ENCODE measurements at places on chromosomes 6 and 20.
A peak's percentile ranks its signal among the peaks of the same experiment; 100 is the strongest.

DNA sequence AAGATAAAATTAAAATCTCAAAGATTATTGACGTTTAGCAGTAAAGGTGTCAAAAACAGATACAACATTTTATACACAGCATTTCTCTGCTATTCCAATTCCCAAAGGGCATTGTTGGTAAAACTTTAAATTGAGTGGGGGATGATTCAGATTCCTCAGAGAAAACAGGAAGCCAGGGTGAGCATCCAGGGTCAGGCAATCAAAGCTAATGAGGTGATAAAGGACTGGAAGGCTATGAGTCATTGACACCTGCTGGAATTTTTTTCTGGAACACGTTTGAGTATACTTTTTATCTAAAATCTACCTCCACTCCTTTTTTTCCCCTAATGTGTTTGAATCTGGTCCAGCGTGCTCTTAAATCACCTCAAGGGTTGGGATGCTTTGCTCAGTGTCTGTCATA, 52.2 kb downstream of the FKBP1C start:
- DNase-seq: no peak

GRCh38 chr6:154650351-154650750, 82.9 kb upstream of the SCAF8 start:
- no peak for DNase-seq

DNA sequence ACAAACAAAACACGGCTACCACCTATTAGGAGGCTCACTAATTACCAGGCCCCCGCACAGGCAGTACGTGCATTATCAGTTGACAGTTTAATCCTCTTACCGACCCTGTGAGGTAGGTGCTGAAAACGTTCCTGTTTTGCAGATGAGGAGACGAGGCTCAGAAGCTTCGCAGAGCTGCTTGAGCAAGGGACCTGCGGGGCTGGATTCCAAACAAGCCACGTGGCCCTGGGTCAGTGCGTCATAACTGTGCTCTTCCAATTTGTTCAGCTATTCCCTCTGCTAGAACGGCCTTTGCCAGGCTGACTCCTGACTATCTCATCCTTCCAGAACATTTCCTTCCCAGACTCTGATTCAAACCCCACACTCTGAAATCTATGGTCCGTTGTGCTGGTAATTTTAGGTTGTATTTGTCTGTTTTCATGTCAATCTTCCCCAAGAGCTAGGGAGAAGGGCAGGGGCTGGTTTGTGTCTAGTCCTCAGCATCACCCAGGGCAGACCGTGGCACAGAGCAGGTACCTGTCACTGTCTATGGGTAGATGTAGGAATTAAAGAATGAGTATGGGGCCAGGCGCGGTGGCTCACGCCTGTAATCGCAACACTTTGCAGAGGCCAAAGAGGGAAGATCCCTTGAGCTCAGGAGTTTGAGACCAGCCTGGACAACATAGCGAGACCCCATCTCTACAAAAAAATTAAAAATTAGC, 28.8 kb upstream of the TLDC2 start:
- peak; percentile 85 for DNase-seq

DNA sequence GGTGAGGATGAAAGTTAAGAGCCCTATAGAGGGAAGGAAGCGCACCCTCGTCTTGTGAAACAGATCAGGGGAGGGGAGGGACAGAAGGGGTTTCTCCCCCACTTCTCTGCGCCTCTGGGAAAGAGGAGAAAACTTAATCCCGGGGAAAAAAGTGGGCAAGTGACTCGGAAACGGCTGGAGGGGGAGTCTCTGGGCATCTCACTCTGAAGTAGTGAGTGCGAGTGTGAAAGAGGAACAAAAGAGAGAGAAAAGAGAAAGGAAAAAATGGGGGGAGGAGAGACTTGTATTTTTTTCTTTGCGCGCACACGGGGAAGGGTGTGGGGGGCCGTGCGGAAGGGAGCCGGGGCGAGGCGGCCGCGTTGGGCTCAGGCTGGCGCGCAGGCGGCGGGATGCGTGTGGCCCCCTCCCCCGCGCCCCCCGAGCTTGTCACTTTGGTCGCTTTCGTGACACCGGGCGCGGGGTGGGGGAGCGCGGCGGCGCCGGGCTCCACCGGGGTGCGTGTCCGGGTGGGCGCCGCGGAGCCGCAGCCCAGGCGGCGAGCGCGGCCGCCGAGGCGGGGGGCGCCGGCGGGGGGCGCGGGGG, 454 bp downstream of the L3MBTL3 start:
- no peak for DNase-seq

- DNase-seq: no peak
Observed at GRCh38 chr6:130513770-130514169, 148.0 kb downstream of the TMEM200A start.

DNA sequence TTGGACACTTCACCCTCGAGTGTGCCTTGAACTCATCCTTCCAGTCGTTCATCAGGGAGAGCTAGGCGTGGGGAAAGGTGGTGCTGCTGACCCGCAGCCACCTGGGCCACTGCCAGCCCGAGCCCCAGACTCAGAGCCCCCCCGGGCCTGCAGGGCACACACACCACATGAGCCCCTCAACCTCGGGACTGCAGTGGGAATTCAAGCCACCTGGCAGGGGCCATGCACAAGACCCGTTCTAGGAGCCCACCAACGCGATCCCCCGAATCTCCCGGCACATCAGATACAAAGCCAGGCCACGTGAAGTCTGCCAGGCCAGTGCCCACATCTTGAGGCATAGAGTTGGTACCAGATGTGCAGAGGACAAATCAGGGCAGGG, 2.8 kb downstream of the ZNF512B start:
- no peak for DNase-seq

- DNase-seq: no peak
Observed at GRCh38 chr6:144745439-144745838, 460.3 kb downstream of the UTRN start.

- DNase-seq: no peak
Observed at GRCh38 chr20:4511776-4512175, 209.9 kb upstream of the PRND start.

- no peak for DNase-seq
Observed at GRCh38 chr6:54060286-54060685, 51.0 kb upstream of the MLIP start.

DNA sequence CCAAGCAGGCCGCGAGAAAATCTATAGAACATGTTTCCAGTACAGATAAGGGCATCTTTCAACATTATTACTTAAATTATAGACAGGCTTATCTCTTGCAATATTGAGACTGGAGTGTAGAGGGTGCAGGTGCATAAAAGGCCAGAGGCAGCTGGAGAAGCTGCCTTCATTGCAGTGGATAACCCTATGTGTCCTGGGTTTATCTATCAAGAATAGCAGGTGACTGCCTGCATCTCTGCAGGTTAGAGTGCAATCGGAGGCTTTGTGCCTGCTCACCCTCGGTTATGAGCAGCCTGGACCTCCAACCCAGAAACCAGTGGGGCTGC, 28.7 kb upstream of the ECI2 start:
- DNase-seq: no peak

GRCh38 chr6:8234321-8234720, 132.0 kb upstream of the EEF1E1 start:
- DNase-seq: no peak

DNA sequence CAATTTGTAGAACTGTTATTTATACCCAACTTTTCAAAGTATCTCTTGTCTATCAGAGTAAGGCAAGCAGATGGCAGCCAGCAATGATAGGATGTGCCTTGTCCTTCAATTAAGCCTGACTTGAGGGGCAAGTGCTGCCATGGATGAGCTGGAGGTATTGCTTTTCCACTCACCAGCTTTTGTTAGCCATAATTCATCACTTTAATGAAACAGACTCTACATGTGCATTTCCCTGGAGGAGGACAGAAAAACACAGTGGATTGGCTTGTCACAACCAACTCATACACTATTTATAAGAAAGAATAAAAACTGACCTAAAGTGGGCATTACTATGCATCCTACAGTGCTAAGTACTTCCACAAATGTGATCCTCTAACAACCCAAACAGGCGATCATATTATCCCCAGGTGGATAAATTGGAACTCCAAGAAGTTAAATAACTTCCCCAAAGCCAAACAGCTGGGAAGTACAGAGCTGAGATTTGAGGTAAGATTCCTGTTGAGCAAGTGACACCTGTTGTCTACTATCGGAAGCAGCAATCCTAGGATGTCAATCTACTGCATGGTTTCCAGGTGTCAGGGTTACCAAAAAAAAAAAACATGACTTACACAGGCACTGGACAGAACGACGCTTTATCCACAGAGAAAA, 73.9 kb upstream of the NRSN1 start:
- DNase-seq: no peak

GRCh38 chr6:157937916-157938315, 43.7 kb upstream of the SYNJ2 start:
- no peak for DNase-seq

GRCh38 chr6:1175877-1176276, 136.0 kb upstream of the FOXQ1 start:
- DNase-seq: no peak

DNA sequence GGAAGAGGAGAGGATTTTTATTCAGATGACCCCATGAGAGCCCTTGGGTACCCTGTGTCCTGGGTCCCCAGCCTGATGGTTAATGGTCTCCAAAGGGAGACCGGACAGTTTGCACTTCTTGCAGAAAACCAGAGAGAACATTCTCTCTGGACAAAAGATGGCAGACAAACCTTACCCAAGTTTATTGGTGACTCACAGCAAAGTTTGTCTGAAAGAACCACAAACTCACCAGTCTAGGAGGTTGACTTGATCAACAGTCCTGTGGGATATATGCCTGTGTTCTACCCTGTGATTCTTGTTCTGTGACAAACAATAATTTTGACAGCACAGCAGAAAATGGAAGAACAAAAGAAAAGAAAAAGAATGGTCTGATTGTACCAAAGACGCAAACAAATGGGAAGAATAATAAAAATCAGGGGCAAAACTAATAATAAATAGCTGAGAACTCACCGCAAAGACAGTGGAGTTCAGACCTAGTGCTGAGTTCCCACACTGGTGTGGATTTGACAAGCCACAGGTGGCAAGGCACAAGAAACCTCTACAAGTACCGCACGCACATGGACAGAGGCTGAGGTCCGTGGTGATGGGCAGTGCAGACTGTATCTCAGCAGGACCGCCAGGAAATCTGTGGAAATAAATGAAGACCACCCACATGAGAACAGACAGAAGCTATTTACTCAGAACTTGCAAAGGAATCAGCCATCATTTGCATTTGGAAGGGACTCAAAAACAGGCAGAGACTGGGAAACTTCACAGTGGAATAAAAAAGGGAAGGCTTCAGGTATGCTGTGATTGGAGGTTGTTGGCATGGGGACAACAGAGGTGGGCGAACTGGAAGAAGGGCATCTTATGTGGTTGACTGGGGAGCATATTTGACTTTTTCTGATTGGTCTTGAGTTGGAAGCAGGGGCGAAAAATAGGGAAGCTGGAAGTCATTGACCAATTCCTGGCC, 246.3 kb upstream of the RNF24 start:
- DNase-seq: no peak

DNA sequence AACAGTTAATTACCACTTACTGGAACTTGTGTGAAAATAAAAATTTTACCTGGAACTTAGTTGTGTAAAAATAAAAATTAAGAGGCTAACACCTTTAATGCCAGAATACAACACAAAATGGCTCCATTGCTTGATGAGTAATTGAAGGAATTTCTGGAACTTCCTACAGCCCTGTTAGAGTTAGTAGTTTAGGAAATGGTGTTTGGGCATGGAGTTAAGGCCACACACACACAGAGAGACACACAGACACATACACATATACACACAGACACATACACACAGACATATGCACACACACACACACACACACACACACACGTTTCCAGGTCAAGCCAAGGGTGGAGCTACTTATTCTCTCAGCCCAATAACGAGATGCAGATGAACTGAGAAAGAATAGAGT, 20.6 kb upstream of the CST3 start:
- no peak for DNase-seq

GRCh38 chr6:159718634-159719033, 8.7 kb upstream of the WTAP start:
- no peak for DNase-seq

DNA sequence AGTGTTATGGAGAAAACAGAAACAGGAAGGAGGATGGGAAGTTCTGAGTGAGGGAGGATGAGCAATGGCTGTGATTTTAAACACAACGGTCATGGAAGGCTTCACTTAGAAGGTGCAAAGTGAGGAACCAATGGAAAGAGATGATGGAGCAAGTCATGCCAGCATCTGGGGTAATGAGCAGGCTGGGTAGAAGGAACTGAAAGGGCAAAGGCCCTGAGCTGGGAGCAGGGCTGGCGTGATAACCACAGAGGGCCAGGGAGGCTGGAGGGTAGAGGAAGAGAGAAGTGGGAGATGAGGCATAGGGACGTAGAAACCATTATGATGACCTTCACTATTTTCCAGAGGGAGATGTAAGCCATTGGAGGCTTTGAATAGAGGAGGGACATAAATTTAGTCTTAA, 43.6 kb downstream of the NHLRC1 start:
- no peak for DNase-seq

GRCh38 chr20:38842026-38842425, 36.5 kb downstream of the PPP1R16B start:
- DNase-seq: no peak

GRCh38 chr6:150640556-150641209, 41.0 kb downstream of the PLEKHG1 start:
- DNase-seq: no peak

GRCh38 chr6:45689926-45690615, 312.3 kb upstream of the SUPT3H start:
- DNase-seq: no peak

DNA sequence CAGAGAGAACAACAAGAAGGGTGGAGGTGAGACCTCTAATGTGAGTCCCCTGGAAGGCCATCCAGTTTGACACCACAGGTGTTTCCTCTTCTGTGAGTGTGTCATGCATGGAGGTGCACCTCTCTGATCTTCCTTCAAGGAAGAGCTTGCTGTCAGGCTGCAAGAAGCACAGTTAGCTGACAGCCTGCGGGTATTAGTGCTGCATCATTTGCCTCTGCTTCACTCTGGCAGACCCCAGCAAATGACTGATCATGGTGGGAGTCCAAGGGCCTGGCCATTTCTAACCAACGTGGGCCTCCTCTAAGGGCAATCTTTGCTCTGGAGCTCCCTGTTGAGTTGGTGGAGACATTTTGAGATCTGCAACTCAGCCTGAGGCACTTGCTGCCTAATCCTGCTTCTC, 206.3 kb downstream of the EPHA7 start:
- DNase-seq: no peak
